ENCODE measurements at places on chromosomes 4 and X. TPM values are rescaled to one million over a fixed set of nuclear protein-coding genes. Genes with fewer than 3 reads are reported as not detected.

DNA sequence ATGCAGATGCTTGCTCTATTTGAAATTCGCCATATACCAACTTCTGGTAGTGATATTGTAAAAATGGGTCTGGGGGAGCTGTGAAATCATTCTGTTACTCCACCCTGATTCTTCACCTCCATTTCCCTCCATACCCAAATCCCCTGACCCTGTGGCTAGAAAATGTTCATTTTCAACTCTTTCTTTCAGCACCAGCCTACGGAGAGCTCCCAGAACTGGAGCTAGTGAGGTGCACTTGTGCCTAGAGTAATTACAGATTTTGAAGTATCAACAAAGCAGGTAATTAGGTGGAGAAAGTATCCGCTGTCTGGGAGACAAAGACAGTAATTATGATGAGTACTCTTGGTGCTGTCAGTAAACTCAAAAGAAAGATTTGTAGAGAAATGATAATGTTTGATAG is 8.1 kb downstream of the ARHGAP36 start:
- no peaks in the 10 kb centered on the region for H3K36me3 ChIP-seq
- no peaks in the 10 kb centered on the region for H3K4me1 ChIP-seq
- no peak overlapping the region for H3K4me3 ChIP-seq

DNA sequence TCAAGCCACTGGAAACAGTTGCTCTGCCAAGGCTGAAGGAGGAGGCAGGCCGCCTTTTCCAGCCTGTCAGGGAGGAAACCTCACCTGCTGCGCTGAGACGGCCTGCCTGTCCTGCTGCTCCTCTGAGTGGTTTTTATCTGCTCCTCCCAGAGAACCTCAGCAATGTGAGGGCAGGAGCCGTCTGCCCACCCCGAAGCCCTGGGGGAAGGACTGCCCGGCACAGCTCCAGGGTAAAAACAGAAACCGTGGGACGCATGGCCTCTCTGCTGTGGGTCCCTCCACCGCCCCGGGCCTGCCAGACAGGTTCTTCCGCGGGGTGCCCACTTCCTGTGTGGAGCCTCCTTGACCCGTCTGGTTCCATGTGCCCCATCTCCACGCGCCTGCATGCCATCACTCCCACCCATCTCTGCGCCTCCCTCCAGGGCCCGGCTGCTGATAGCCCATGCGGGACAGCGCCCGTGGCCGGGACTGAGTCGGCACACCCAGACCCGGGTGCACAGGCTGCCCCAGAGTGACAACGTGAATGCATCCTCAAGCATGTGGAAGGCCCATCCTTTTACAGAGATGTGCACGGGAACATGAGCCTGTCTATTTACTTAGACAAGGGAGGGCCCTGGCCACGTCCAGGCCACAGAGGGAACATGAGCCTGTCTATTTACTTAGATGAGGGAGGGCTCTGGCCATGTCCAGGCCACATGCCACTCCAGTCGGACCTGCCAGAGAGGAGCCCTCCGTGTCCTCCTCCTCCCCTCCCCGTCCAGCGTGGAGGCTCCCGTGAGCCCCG is 4.0 kb upstream of the SLC49A3 start:
- DNase-seq: no peak
- H3K27ac ChIP-seq: no peak overlapping the region
- H3K4me3 ChIP-seq: no peak overlapping the region
- peaks cover 12% of the 10 kb centered on the region for H3K4me1 ChIP-seq

DNA sequence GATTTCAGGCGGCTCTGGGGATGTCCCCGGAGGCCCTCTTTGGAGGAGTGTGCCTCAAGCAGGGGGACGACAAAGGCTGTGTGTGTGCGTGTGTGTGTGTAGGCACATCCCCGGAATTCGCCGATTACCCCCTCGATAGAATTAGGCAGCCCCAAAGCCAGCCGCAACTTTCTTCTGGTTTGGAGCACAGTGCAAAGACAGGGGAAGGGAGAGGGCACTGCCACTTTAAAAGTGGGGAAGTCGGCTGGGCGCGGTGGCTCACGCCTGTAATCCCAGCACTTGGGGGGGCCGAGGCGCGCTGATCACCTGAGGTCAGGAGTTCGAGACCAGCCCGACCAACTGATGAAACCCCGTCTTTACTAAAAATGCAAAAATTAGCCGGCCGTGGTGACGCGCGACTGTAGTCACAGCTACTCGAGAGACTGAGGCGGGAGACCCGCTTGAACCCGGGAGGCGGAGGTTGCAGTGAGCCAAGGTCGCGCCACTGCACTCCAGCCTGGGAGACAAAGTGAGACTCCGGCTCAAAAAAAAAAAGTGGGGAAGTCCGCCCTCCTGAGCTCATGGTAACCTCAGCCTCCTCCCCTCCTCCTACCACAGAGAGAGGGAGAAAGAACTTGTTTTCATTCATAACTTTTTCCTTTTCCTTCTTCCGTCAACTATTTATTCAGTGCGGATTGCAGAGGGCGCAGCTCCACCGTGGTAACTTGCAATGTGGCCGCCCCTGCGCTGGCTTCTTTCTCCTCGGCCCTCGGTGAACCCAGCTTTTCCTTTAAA is 2.4 kb downstream of the SPRY1 start:
- H3K4me3 ChIP-seq: peak overlapping the region; percentile 99
- DNase-seq: peak; percentile 49
- peak overlapping the region; percentile 94 for H3K27ac ChIP-seq

DNA sequence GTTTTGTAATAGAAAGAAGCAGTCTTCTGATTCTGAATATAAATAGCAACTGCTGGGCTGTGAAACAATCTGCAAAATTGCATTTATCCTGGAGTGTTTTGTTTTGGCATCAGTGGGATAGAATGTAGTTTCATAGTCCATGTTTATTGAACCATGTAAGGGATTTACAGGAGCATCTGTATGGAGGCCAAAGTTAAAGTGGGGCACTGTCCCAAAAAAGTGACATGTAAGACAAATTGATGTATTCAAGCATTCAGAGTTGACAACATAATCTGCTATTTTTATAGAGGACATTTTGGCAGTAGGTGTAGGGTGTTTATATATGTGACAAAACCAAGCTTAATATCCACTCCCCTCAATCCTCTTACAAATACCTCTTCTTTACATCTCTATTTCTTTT is 200.5 kb upstream of the ANK2 start:
- H3K4me1 ChIP-seq: peaks cover 5% of the 10 kb centered on the region
- DNase-seq: no peak
- H3K36me3 ChIP-seq: no peaks in the 10 kb centered on the region
- H3K27ac ChIP-seq: no peak overlapping the region

The PAGE2B gene
- total RNA-seq: not detected

All from endothelial cell (in vitro differentiated cells).